NCI-H345 (cell line): ENCODE measurements at places on chromosomes 5 and 9.

DNA sequence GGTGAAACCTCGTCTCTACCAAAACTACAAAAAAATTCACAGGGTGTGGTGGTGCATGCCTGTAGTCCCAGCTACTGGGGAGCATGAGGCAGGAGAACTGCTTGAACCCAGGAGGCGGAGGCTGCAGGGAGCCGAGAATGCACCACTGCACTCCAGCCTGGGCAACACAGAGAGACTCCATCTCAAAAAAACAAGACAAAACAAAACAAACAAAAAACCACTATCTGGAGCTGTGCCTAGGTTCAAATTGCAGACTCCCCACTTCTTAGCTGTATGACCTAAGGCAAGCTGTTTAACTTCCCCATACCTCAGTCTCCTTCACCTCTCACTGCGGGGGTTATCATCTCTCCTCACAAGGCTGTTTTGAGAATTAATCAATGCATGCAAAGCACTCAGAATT, 68.0 kb downstream of the MAPKAP1 start:
- DNase-seq: no peak

GRCh38 chr5:40827188-40827977, 7.6 kb downstream of the RPL37 start:
- DNase-seq: no peak

GRCh38 chr9:111937781-111938426, 41.3 kb downstream of the UGCG start:
- no peak for DNase-seq

- no peak for DNase-seq
Observed at GRCh38 chr5:54017580-54017979, 292.8 kb downstream of the ARL15 start.

GRCh38 chr5:20367178-20367577, 379.2 kb upstream of the CDH18 start:
- DNase-seq: no peak

GRCh38 chr9:98900725-98901124, 43.0 kb upstream of the COL15A1 start:
- DNase-seq: no peak

DNA sequence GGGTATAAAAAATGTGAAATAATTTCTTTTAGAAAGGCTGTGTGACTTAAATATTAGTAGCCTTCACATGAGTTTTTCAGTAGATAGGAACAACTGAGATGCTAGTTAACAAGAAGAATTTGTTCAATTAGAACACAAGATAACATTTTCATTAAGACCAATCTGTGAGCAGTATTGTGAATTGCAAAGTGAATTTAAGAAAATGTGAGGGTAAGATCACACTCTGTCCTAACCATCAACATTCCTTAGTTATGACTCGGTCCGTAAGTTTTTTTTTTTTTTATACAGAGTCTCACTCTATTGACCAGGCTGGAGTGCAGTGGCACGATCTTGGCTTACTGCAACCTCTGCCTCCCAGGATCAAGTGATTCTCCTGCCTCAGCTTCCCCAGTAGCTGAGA, 180.2 kb upstream of the EGFLAM start:
- DNase-seq: no peak

DNA sequence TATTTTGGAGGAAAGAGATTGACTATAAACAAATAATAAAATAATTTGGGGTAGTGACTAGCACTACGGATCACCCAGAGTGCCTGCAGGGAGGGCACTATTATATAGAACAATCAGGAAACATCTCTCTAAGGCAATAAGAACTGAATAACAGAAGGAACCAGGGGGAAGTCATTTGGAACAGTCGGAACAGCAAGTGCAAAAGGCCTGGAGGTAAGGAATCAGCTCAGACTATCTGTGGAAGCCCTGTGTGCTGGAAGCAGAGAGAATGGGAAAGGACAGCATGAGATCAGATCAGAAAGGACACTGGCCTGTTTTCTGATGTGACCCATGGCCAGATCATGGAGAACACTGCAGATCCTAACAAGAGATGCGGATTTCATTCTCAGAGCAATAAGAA, 357.6 kb downstream of the EFNA5 start:
- DNase-seq: no peak
